NCI-H1436 (cell line): ENCODE measurements at places on chromosomes 1 and 21.

DNA sequence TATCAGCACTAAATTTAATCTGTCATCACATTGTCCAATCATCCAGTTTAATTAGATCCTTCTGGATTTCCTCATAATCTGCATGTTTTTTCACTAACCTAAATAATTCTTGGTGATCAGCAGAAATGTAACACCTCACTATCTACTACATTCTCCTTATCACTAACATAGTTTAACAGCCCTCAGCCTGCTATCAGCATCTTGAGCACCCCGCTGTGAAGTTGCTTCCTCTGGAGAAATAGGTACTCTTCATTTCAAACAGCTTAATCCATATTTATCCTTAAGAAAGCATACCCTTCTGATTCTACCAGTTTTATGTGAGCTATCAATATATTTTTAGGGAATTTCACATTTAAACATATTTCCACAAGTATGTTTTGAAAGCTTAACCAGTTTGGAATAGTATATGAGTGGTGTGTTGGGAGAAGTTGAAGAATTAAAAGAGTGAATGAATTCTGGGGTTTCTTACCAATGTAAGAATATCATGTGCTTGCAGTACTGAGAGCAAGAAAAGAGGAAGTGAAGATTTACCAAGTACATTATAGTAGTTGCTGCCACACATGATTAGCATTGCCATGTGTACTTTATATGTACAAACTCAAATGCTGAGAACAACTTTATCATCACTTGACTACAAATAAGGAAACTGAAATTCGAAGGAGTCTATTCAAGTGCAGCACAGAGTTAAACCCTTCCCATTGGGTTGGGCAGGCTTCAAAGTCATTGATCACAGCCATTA is 771.1 kb upstream of the ADGRL4 start:
- DNase-seq, result no peak

- no peak for DNase-seq
These were observed 43.9 kb upstream of the TACSTD2 start for GRCh38 chr1:58620926-58621325.

- no peak for DNase-seq
These were observed 11.4 kb upstream of the UMODL1 start for GRCh38 chr21:42059721-42060120.

- DNase-seq, result no peak
These were observed 8.7 kb upstream of the TNFRSF14 start for GRCh38 chr1:2547210-2548067.

DNA sequence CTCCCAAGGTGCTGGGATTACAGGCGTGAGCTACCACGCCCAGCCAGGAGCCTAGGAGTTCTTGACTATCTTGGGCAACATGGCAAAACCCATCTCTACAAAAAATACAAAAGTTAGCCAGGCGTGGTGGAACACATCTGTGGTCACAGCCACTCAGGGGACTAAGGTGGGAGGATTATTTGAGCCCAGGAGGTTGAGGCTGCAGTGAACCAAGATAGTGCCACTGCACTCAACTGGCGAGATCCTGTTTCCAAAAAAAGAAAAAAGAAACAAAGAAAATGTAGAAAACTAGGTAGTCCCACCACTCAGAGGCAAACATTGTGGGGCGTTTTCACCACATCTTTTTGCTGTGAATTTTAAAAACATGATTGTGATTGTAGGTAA is 141.3 kb downstream of the ZZZ3 start:
- DNase-seq, result no peak

- no peak for DNase-seq
These were observed 1.2 kb upstream of the TFF1 start for GRCh38 chr21:42367367-42368165.
